ENCODE measurements at places on chromosomes 2 and 18. TPM values are rescaled to one million over a fixed set of nuclear protein-coding genes. Genes with fewer than 3 reads are reported as not detected.

PLEKHA3 gene
- 8.3 TPM for total RNA-seq

ZEB2 gene
- 63.7 TPM for total RNA-seq

UGT1A3 gene
- total RNA-seq = not detected

RAPGEF4 gene
- total RNA-seq = 4.7 TPM

CGREF1 gene
- total RNA-seq = 9.6 TPM

SCN9A gene
- 0.68 TPM for total RNA-seq

NEU2 gene
- total RNA-seq = not detected

CROCC2 gene
- 0.12 TPM for total RNA-seq

SKA1 gene
- total RNA-seq = 0.62 TPM

ZNF385B gene
- 0.49 TPM for total RNA-seq

GLB1L gene
- 12.2 TPM for total RNA-seq

PRSS56 gene
- total RNA-seq = not detected

CYP27A1 gene
- 15.7 TPM for total RNA-seq

TMEM163 gene
- total RNA-seq = not detected

GALR1 gene
- not detected for total RNA-seq

RNF125 gene
- 1.3 TPM for total RNA-seq

REG3A gene
- not detected for total RNA-seq

CCDC195 gene
- not detected for total RNA-seq

XIRP2 gene
- not detected for total RNA-seq

Data from cardiac ventricle fibroblast (primary cell).